Uterus (tissue), 4 donors: ENCODE measurements at places on chromosomes 4 and X.

GRCh38 chr4:98546910-98547594, 111.4 kb downstream of the TSPAN5 start:
- DNase-seq, result peak; percentile 65

- no peak for DNase-seq
Measured at GRCh38 chrX:42463706-42464490, 314.1 kb downstream of the PPP1R2C start.

- DNase-seq, result no peak
Measured at GRCh38 chrX:3532581-3533085, 180.8 kb downstream of the PRKX start.

- no peak for DNase-seq
Measured at GRCh38 chr4:124918559-124919122, 206.1 kb upstream of the ANKRD50 start.

GRCh38 chrX:129230168-129230567, 293.1 kb downstream of the SMARCA1 start:
- DNase-seq, result no peak

GRCh38 chrX:81003491-81004185, 194.0 kb upstream of the BRWD3 start:
- DNase-seq, result no peak

GRCh38 chrX:12137951-12138360, 317 bp upstream of the FRMPD4 start:
- DNase-seq, result no peak

- no peak for DNase-seq
Measured at GRCh38 chrX:11663875-11664210, 1.9 kb downstream of the ARHGAP6 start.

- DNase-seq, result no peak
Measured at GRCh38 chr4:76898385-76898692, 395 bp upstream of the SOWAHB start.

DNA sequence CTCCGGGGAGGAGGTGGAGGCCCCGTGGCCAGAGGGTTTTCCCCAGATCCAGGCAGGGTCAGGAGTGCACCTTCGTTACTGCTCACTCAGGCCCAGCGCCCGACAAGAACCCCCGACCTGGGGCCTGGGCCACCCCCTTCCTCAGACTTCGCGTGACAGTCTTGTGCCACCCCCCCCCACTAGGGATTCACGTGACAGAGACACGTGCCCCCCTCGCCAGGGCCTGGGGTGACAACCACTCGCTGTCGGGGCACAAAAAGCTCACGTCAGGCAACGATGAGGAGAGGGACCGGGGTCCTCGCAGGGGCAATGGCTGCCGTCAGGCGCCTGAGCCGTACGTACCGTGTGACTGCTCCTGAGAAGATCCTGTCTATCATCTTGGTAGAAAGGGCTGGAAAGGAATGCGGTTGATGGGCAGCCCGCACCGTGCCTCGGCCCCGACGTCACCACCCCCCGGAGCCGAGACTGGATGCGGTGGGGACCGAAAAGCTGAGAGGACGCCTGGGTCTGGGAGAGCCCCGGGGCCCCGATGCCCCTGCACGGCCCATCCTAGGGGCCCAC, 23.0 kb upstream of the GTPBP6 start:
- no peak for DNase-seq

DNA sequence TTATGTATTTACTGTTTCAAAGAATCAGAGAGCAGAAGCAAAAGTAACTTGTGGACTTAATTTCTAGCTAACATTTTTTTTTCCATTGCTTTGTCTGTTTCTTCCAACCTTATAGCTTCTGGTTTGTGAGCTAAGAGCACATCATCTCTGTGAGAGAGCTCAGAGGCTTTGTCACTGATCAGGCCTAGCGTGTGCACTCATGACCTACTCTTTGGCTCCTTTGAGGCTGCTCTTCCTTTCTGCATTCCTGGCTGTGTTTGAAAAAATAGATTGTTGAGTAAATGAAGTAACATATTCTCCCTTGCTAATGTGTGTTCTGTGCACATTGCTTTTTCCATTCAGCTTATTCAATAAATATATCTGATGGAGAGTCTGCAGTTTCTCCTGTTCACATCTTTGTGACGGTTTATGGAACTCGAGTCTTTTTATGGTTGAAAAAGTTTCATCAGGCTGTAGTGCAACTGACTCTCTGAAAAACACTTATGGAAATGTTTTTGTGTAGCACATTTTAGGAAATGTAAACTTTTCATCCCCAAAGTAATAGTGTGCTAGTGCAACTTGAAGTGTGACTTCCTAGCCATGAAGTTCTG, 133.0 kb downstream of the RAPGEF2 start:
- no peak for DNase-seq

GRCh38 chrX:19496711-19497110, 18.6 kb downstream of the MAP3K15 start:
- no peak for DNase-seq

GRCh38 chr4:38612646-38613414, 51.2 kb upstream of the KLF3 start:
- no peak for DNase-seq

DNA sequence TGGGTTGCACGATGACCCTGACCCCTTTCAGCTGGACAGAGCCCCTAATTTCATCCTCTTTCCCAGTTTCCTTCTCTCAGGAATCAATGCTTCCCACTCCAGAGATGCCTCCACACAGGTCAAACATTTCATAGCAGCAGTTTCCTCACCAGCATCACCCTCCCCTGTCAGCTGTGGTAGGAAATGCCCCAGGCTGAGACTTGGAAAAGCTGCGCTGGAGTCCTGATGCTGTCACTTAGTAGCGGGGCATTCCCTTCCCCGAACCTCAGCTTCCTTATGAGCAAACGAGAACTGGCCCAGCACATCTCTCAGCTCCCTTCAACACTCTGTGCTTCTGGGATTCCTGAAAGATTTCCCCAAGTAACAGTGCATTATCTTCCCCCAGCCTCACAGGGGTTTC, 2.7 kb downstream of the GJB1 start:
- DNase-seq, result no peak

GRCh38 chrX:118862091-118862490, 38.5 kb downstream of the ZCCHC12 start:
- no peak for DNase-seq
